Omental fat pad (tissue), 4 donors: ENCODE measurements at places on chromosomes 1 and 21.

GRCh38 chr21:41837756-41838297, 41.3 kb downstream of the PRDM15 start:
- DNase-seq: no peak

- DNase-seq: no peak
Observed at GRCh38 chr1:27351541-27352107, 9.8 kb downstream of the SYTL1 start.

DNA sequence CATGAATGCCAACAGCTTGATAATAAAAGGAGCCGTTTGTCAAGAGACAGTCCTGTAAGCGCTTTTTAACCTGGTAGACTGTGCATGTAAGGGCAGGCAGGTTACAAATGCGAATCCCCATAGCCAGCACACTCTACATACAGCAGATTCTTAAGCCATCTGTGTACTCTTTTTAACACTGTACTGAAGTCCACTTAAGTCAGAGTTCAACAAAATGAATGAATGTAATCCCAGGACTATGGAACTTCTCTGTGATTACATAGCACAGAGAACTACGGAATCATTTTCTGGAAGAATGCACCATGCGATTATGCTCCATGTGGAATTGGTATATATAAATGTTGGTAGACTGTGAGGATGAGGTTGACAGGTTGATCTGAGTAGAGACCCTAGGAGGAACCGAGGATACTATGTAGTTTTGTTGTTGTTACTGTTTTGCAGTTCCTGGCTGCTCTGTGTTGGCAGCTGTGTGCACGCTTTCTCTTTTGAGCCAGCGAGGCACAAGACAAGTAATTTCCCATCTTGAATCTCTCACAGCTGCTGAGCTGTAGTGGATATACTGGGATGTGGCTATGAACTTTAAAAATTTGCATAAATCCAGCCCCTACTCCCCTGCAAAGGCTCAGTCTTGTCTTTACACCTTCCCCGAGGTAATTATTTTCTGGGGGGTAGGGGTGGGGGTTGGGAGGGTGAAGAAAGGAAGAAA, 21.9 kb downstream of the LRRC8D start:
- no peak for DNase-seq

GRCh38 chr1:245855846-245856730, 651.0 kb downstream of the SMYD3 start:
- DNase-seq: no peak

GRCh38 chr21:45022736-45023135, 51.6 kb upstream of the ADARB1 start:
- DNase-seq: no peak

DNA sequence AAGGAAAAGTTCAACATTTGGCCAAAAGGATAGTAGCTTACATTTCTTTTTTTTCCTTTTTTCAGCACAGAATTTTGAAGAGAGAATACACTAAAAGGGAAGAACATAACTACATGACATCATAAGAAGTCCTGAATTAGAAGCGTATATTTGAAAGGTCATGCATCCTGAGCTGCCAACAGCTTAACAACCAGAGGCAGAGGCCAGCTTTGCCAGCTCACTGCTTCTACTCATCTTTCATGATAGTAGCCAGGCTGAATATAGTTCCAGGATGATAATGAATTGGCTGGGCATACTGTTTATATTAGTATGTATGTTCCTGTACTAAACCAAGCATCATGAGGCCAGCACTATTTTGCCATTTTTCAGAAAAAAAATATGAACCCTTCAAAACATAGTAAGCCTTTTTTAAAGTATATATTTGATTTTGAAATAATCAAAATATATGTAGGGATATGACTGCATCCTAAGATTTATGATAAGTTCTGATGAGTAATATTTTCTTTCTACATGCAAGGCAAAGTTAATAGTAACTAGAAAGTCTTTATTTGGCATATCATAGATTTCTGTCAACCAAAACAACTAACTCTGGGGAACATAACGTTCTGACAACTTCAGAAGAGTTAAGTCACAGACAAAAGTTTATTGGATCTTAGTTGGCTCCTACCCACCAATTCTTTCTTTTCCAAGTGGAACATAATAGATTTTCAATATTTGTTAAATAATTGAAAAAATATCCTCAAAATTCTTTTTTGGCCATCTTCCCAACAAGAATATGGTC, 123.2 kb downstream of the DPYD start:
- no peak for DNase-seq
